Activated naive CD4-positive, alpha-beta T cell (primary cell): ENCODE measurements at places on chromosomes 1 and 21.

DNA sequence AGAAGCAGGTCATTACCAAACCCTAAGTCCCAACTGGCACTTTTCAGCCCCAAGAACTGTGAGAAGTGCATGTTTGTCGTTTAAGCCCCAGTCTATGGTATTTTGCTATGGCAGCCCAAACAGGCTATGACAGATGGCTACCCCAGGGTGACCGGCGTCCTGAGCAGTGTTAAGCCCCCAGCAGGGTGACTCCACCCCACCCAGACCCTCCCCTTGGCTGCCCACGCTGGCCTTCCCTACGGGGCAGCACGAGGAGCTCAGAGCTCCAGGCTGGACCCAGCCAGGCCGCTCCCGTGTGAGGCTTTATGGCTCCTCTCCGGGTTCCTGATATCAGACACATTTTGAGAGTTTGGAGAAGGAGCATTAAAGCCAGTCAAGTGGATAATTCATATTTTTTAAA is 684.0 kb downstream of the PTPRU start:
- no peak for DNase-seq

GRCh38 chr21:18524097-18524880 is 120.7 kb upstream of the TMPRSS15 start:
- no peak for DNase-seq

DNA sequence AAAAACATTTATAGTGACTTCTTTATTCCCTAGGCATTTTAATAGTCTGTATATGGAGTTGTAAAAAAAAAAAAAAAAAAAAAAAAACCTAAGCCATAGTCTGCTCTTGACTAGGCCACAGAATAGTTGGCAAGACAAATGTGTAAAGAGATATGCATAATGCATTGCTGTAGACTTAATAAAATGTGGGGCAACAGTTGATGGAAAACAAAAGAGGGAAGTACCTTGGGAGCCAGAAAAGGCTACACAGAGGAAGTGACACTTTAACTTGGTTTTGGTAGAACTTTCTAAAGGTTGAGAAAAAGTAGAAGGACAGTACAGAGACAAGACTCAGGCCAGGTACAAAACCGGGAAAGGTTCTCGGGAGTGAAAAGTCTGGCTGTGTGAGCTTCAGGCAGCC is 802.9 kb upstream of the ADAMTS5 start:
- no peak for DNase-seq

DNA sequence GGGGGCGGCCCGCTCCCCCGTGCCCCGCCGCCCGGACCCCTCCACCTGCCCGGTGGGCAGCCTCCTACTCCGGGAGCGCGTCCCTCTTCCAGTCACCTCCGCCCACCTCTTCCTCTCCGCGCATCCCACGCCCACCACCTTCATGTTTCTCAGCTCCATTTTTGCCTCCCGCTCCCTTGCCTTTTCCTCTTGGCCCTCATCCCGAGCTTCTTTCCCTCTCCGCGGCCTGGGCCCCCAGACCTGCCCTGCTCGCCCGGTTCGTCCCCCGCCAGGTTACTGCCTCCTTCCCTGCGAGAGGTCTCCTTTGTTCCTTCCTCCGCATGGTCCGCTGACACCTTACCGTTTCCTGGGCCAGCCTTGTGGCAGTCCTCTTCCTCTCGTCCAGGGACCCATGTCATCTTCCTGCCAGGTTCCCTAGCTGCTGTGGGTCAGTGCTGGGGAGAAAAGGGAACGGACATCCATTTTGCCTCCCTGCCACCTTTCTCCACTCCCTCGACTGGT is 563 bp downstream of the QSOX1 start:
- DNase-seq, result peak; percentile 7

- DNase-seq, result no peak
These were observed 22.3 kb downstream of the KNCN start for GRCh38 chr1:46529031-46529630.

GRCh38 chr1:218930472-218931241 is 243.0 kb upstream of the LYPLAL1 start:
- no peak for DNase-seq

- DNase-seq, result no peak
These were observed 17.5 kb upstream of the LEFTY1 start for GRCh38 chr1:225906467-225906866.

GRCh38 chr1:201140235-201140940 is 13.4 kb upstream of the ASCL5 start:
- DNase-seq, result no peak

GRCh38 chr21:34775793-34776192 is 107.0 kb downstream of the CLIC6 start:
- no peak for DNase-seq

- no peak for DNase-seq
These were observed 72.8 kb downstream of the XCL2 start for GRCh38 chr1:168470901-168471431.

DNA sequence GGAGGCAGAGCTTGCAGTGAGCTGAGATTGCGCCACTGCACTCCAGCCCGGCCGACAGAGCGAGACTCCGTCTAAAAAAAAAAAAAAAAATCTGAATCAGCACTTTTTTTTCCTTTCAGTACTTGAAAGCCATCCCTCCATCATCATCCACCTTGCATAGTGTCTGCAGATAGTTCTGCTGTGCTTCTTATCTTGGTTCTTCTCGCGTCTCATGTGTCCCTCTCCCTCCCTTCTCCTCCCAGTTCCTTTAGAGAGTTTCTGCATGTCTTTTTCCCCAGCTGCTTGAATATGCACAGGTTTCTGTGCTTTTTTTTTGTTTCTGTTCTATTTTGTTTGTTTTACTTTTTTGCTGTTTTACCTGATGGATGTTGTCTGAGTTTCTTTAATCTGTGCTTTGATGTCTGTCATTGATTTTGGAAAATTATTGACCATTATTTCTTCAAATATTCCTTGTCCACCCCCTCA is 3.9 kb upstream of the COL18A1 start:
- no peak for DNase-seq

GRCh38 chr1:230308039-230308438 is 118.1 kb downstream of the PGBD5 start:
- no peak for DNase-seq

DNA sequence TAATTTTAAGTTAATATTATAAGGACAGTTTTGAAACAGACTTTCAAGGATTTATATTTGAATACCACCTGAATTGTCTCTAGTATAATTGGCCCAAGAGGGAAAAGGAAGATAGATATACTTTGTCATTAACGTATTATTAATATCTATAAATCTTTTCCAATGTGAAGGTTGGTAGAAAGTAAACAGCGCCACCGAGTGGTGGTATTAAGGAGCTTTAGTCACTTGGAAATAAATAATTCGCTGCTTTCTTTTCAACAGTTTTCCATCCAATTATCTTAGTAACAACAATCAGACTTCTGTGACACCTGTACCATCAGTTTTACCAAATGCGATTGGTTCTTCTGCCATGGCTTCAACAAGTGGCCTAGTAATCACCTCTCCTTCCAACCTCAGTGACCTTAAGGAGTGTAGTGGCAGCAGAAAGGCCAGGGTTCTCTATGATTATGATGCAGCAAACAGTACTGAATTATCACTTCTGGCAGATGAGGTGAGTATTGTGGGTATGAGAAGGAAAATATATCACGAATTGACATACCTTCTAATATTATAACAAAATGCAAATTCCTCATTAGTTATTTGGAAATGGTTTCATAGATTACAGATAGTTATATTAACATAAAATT is 37.7 kb downstream of the SH3GLB1 start:
- DNase-seq, result no peak

DNA sequence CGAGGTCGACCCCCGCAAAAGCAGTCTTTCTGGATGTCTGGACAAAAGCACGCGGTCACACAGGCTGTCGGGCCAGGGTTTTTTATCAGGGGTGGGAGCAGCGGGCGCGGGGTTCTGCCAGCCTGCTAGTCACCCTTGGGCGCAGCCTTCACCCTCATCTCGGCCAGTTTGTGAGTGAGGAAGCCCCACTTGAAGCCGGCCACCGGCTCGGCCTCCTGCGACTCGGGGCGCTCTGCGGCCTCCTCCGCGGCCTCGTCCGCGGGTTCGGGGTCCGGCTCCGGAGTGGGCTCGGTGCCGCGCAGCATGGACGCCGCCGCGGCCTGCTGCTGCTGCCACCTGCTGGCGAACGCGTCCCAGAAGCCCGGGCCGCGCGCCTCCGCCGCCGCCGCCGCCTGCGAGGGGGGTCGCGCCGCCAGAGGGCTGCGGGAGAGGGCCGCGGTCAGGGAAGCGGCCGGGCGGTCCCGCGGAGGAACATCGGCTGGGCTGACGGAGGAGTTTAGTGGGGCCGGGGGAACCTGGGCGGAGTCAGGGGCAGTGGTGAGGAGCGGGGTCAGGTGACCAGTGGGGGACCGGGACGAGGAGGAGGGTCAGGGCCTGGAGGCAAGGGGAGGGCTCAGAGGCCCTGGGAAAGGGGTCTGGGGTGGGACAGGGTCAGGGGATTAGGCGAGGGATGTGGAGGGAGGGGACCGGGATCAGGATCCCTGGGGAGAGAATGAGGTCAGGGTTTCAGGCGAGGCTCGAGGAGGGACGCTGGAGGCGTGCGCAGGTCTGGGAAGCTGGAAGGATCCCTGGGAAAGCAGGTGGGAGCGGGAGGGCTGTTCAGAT is 4.5 kb downstream of the C1orf232 start:
- DNase-seq, result peak; percentile 52

DNA sequence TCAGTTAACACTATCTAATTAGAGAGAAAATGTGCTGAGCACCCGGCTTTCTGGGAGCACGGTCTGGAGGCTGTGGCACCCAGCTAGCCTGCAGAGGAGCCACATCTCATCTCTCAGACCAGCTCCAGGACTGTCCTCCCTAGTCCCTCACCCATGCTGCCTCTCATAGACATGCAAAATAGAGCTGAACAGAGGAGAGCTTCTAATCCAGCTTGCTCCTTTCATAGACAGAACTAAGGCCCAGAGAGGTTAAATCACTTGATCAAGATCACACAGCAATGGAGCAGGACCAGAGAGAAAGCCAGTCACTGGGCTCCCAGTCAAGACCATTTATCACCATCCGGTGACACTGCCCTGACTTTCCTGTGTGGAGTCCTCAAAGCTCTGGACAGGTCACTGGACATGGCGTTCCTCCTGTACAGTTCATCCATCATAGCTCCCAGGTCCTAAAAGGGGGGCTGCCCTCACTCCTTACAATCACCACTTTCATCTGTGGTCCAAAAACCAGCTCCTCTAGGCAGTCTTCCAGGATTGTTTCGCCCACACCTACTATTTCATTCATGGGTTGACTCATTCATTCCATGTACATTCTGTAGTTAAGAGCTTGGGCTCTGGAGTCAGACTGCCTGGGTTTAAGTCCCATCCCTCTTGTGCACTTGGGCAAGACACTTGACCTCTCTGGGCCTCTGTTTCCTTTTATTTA is 8.8 kb upstream of the CAMK2N1 start:
- no peak for DNase-seq

DNA sequence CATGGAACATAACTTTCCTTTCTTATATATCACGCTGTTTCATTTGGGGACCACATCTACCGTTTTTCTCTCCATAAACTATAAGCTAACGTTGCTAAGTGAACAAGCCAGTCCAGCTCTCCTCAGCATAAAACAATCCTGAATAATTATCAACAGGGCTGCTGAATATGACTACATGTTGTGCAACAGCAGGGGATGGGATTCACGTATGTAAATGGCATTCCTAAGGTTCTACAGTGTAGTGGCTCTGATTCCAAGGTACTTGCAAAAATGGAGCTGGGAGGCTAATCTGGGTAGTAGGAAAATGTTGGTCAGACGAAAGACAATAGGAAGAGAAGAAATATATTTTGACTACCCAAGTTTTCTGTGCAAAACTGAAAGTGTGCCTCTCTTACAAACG is 262.8 kb downstream of the RWDD3 start:
- no peak for DNase-seq

DNA sequence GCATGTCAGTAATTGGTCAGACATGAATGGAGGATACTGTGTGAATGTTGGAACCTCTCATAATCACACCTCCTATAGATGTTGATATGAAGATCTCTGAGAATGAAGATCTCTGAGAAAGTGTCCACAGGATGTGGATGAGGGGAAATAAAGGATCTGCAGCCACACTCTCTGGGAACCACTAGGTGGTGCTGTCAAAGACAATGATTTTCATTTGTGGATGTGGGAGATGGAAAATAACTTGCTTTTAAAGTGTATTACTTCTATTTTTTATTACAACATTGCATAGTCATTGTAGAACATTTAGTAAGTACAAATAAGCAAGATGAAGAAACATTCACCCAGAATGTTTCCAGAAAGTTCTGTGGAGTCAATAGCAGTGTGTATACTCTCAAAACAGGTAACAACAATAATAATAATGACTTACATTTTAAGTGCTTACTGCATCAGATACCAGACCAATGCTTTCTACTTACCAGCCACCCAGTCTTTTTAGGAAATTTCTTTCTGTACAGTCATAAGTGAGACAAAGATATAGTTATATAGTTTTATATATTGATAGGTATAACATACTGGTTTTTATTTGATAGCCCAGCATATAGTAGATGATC is 128.2 kb downstream of the ATG4C start:
- no peak for DNase-seq

DNA sequence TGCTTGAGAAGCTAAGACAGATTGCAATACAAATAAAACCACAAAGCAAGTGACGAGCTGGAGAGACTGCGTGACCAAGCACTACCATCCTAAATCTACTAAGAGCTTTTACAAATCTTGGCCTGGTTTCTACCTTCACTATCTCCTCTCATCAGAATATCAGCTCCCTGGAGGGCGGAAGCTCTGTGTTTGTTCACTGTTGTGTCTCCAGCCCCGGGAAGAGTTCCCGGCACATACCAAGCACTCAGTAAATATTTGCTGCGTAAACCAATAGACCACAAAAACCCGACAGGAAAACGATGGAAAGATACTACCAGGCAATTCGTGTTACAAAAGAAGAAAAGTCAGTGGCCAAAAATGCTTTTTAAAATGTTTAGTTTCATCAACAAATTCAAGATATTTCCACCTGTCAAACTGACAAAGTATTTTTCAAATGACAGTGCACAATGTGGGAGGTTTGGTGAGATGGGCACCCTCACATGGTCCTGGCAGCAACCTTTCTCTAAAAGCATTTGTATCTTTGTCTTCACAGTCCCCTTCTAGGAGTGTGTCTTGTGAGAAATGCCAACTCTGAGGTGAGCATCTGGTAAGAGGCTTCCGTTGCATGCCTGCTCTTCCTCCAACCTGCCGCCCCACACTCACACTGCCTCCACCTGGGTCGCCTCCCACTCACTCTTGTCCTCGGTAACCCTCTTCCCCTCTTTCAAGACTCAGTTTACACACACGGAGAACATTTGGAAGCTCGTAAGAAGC is 34.7 kb downstream of the SLC1A7 start:
- no peak for DNase-seq

DNA sequence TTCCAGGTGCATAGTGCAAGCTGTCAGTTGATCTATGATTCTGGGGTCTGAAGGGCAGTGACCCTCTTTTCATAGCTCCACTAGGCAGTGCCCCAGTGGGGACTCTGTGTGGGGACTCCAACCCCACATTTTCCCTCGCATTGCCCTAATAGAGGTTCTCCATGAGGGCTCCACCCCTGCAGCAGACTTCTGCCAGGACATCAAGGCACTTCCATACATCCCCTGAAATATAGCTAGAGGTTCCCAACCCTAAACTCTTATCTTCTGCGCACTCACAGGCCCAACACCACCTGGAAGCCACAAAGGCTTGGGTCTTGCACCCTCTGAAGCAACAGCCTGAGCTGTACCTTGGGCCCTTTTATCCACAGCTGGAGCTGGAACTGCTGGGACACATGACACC is 65.7 kb upstream of the PKN2 start:
- no peak for DNase-seq

- peak; percentile 43 for DNase-seq
These were observed 7.1 kb upstream of the CLDN19 start for GRCh38 chr1:42747125-42747524.
